Inflammatory macrophage (primary cell): ENCODE measurements at places on chromosomes 6 and 20.

GRCh38 chr20:17868700-17869231 lies 99.8 kb downstream of the SNX5 start:
- no peak for DNase-seq

DNA sequence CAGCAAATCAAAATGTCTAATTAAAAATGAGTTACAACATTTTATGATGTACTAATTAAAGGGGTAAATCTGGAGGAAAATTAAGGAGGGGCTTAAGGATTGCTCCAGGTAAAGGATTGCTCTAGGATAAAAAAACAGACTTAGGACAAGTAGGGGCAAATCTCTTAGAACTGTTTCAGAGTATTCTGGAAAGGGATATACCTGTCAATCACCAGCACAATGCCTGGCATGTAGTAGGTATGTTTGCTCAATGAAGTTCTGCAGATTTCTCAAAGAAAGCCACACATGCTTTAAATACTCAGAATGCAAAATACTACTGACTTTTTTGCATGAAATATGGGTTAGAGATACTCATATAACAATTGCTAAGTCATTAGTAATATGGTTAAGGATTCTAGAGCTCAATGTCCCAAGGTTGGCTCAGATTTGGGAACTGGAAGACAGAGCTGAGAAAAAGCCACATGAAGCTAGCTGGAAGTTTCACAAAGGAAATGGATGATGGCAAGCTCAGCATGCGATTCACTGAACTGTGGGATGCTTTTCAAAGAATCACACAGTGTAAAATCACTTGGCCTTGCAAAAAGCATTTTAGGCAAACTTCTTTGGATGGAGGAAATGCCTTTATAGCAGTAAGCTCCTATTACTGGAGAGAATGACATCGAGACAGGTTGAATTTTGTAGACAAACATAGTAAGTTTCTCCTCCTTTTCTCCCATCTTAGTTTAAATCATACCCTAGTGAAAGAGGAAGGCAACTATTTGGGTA lies 72.8 kb downstream of the MAP3K5 start:
- DNase-seq, result peak; percentile 85

GRCh38 chr6:37239526-37239925 lies 18.0 kb upstream of the TBC1D22B start:
- peak; percentile 29 for DNase-seq

DNA sequence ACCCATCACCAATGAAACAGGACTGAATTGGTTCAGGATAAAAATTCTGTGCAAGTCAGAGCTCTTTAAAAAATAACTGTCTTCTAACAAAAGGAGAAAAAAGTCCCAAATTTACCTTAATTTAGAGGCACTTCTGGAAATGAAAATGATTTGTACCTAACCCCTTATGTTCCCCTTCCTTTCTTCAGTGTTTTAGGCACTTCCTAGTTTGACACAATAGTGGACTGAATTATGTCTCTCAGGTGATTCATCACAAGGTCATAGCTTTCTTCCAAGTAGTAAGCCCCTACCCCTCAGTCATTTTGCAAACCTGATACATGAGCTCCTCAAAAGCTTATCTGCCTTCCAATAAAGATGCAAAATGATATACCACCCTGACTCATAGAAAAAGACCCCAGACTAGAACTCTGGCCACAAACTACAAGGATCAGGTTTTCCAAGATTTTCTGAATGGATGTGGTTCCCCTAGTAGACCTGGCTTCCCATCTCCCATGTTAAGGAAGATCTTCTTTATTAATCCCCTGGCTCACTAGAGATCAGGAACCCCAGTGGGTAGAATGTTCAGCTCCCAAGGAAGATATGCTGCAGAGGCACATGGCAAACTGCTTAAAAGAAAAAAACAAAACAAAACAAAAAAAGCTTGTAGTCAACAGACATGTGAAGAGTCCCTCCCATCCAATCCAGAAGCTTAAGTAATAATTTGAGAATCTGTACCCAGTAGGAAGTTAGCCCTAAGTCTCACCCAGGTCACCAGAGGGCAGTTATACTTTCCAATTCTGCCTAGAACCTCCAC lies 3.6 kb downstream of the PPP1R10 start:
- peak; percentile 8 for DNase-seq
